Kidney epithelial cell (primary cell): ENCODE measurements at places on chromosomes 12 and 14. TPM values are rescaled to one million over a fixed set of nuclear protein-coding genes. Genes with fewer than 3 reads are reported as not detected.
A peak's percentile ranks its signal among the peaks of the same experiment; 100 is the strongest.

DNA sequence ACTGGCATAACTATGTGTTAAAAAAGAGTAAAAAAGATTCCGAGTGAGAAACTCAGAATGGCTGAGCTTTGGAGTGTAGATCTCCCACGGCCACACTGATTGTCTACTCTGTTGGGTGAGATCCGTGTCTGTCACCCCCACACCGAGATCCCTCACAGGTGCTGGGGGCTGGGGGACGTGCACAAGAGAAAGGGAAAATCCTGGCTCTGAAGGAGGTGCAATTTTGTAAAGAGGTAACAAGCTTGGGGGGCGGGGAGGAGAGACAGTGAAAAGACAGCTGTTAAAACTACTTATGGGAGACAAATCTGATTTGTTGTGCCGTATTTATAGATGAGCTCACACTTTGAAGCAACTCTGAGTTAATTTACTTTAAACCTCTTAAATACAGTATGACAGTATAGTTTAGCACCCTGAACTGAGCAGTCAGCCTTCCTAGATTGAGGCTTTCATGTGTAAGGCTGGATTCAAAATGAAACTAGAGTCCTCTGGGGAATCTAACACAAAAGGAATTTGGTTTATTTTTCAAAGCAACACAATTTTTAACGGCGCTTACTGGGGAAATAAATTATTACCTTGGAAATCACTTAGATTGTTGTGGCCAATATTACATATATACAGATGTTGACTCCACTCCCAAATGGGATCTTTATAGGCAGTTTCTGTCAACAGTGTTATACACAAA lies 167.4 kb upstream of the RGS6 start:
- no peak for DNase-seq

GRCh38 chr12:130128790-130129735 lies 33.2 kb upstream of the FZD10 start:
- DNase-seq: no peak

DNA sequence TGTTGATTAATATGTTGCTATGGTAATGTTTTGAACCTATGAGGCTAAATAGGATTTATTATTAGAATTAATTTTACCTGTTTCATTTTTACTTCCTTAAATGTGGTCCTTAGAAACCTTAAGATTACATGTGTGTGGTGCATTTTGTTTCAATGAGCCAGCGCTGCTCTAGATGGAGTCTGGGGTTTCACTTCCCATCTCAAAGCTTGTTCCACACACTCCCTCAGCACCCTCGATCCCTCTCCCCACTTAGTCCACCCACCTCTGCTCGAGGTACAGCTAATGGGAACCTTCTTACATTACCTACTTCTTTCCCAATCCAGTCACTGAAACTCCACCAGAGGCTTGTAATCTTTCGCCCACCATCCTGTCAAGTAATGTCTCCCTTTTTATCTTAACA lies 205.2 kb downstream of the PAX9 start:
- no peak for DNase-seq

DNA sequence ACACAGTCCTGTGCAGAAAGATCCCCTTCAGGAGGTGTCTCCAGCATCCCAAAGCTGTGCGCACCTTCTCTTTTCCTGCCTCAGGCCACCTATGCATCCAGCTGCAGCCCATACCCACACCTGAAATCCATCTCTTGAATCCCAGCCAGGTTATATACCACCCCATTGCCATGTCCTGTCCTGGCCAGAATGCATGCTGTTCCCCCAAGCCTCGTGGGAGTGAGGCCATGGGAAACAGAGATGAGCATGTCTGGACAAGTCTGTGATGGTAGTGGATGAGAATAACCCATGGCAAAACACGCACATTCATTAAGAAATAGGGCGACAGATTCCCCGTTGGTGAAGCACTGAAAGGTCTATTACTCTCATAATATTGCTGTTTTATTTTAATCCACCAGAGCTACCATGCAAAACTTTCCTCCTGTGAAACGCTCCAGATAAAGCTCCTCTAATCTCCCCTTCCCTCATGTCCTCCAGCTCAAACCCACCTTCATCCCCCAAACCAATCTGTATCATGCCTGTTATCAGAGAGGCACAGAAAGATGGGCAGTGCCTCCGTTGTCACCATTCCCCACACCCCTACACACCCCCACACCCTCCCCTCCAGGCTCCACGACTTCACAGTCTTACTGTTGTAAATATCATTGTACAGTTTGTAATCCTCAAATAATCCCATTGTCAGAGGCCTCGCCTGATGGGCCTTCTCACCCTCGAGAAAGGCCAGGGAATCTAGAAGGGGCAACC lies 97.5 kb upstream of the FKBP4 start:
- no peak for DNase-seq

DNA sequence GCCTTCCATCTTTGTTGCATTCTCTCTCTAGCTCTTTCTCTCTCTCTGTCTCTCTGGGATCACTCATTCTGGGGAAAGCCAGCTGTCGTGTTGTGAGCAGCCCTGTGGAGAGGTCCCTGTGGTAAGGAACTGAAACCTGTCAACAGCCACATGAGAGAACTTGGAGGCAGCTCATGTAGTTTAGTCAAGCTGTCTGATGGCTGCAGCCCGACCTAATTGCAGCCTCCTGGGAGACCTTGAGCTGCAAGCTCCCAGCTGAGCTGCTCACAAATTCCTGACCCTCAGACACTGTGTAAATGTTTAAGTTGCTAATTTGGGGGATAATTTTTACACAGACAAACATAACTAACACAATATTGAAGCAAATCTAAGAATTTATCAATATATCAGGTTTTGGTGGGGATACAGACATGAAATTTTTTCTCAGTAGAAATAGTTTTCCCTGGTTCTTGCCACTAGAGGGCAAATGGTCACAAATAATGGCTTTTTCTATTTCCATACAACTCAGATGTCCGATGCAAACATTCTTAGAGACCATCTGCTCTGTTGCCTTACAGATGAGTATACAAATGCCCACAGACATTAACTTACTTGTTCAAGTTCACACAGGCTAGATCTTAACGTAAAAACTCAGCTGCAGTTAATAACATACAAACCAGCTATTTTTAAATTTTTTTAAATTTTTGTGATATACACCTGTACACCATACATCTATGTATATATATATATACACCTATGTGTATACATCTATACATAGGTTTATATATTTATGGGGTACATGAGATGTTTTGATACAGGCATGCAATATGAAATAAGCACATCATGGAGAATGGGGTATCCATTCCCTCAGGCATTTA lies 15.5 kb upstream of the KRR1 start:
- peak; percentile 23 for DNase-seq

DNA sequence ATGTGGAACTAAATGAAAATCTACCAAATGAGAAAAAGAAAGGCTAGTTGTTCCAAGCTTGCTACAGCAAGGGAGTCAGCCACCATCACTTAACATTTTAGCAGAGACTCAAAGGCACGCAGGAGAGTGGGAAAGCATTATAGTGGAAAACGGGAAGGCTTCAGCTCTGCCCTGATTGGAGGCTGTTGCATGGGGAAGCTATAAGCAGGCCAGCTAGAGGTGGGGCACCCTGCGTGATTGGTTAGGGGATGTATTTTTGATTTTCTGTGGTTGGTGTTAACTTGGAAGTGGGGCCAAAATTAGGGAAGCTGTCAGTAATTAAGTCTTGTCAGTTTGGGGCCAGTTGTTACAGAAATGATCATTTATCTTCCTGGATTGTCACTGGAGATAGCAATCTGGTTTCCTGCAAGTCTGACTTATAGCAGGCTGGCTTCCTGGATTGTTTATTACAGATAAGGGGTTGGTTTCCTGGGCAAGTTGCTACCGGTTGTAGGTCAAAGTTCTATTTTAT lies 93.9 kb downstream of the FAR2 start:
- DNase-seq: no peak

- DNase-seq: no peak
Observed at GRCh38 chr12:104746467-104747088, 211.5 kb downstream of the SLC41A2 start.

- DNase-seq: no peak
Observed at GRCh38 chr14:23640524-23641141, 4.5 kb downstream of the DHRS2 start.

DNA sequence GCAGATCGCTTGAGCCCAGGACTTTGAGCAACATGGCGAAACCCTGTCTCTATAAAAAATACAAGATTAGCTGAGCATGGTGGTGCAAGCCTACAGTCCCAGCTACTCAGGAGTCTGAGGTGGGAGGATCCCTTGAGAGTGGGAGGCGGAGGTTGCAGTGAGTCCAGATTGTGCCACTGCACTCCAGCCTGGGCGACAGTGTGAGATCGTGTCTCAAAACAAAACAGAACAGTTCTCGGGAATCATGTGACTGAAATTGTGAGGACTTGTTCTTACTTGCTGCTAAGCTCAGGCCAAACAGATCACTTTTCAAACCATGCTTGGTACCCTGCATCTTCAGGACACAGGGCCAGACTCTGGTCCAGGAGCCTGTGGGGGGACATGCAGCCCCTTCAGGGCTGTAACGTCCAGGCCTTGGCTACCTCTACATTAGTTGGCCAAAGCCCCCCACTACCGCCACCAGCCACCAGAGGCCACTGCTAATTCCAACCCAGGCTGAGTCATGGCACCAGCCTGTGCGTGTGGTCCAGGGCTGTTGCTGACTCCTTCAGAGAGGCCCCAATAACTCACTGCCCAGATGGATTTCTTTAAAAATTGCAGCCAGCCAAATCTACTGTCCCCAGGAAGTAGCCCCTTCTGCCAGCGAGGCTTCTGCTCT lies 33.4 kb upstream of the SYNDIG1L start:
- peak; percentile 2 for DNase-seq

DNA sequence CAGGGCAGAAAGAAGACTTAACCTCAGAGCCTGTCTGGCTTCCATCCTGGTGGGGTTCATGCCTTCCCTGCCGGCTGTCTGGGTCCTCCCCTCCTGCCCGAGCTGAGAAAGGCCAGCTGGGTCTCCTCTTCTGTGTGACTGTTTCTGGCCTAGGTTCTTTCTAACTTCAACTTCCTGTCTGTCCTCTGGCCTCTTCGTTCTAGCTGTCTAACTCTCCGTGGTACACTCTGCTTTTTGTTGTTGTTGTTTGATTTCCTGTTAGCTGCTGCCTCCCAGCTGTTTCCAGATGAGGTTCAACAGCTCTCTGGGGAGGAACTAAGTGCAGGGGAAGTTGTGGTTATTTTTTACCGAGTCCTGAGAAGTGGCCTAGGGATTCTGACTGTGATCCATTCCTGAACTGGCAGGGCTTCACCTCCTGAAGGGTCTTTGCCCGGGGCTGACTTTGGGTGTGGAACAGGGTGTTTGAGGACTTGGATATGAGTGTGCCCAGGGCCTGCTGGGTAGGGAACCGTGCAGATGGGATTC lies 3.2 kb downstream of the MLXIP start:
- no peak for DNase-seq

CD4 gene
- 0.08 TPM in 1 of 2 replicates, not detected in the other for total RNA-seq

OVCH1 gene
- not detected in 2 replicates for total RNA-seq

AACS gene
- 32.5 and 35.7 TPM in 2 replicates for total RNA-seq

HOMEZ gene
- 11.9 and 24.3 TPM in 2 replicates for total RNA-seq

DCTN2 gene
- total RNA-seq: 154 and 191 TPM in 2 replicates

SLC25A29 gene
- 93.7 and 114 TPM in 2 replicates for total RNA-seq
